ENCODE measurements at places on chromosomes 13 and 19. TPM values are rescaled to one million over a fixed set of nuclear protein-coding genes. Genes with fewer than 3 reads are reported as not detected.

DNA sequence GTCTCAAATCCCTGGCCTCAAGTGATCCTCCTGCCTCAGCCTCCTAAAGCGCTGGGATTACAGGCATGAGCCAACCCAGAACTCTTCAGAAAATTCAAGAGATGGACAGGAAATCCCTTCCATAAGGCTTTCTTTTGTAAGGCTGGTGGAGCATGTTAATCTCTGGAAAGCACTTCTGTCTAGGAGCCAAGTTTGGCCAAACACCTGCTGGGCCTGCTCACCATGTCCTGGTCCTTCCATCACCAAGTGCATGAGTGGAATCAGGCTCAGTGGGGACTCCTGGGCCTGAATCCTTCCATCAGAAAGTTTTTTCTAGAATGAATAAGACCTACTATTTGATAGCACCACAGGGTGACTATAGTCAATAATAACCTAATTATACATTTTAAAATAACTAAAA lies 148.0 kb downstream of the DCLK1 start:
- DNase-seq = no peak

Gene CDC42EP5
- not detected for total RNA-seq

Gene C1QTNF9
- not detected for total RNA-seq

DNA sequence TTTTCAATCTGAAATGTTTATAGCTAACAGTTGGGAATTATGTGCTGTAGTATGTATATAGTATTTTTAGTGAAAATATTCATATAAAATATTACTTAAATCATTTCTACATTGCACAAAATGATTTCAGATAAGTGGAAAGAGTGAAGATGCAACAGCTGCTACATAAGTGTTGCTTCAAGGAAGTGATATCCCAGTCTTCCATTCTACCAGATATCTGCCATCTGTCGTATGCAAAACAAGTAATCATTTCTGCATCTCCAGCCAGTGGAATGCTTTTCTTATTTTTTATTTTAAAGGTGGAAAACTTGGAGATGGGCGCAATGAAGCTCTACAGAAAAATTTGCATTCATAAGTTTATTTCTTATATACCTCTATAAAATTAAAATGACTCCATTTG lies 152.5 kb upstream of the MAB21L1 start:
- no peak for DNase-seq

Gene METTL21C
- total RNA-seq = not detected

DNA sequence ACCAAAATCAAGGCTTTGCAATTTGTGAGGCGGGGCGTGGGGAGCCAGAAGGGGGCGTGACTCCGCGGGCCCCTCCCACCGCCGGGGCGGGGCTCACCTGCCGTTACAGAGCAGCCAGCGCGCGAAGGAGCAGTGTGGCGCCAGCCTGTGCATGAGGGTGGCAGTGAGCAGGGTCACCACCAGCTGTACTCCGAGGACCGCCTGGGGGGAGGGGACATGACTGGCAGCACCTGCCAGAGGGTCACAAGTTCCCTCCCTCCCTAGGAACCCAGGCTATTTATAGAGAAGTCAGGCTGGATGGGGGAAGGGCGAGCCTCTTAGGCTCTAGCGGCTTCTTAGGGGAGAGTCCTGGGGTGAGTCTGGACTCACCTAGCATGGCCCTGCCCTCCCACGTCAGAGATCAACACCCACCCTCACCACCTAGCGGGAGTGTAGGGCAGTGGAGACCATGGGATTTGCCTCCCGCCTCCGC lies 3.6 kb downstream of the TMEM161A start:
- no peak for DNase-seq

- no peak for DNase-seq
These were observed 413.7 kb downstream of the DCT start for GRCh38 chr13:94065741-94066140.

Gene TUBA3C
- not detected for total RNA-seq

Gene ZNF728
- total RNA-seq = not detected

DNA sequence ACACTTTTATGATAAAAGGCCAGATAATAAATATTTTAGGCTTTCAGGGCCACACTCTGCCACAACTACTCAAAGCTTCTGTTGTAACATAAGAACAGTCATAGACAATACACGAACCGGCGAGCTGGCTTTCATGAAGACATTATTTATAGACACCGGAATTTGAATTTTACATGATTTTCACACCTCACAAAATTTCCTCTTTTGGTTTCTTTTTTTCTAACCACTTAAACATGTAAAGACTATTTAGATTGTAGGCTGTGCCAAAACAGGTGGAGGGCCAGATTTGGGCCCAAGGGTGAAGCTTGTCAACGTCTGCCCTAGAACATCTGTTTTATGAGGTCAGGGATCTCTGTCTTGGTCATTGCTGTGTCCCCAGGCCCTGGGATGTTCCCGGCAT lies 29.7 kb upstream of the FXYD3 start:
- no peak for DNase-seq

Gene TMEM150B
- 2.0 TPM for total RNA-seq

Gene PEAK3
- 0.70 TPM for total RNA-seq

- no peak for DNase-seq
These were observed 16.0 kb downstream of the KCNC3 start for GRCh38 chr19:50312967-50313811.

GRCh38 chr13:37138169-37138568 lies 32.7 kb upstream of the CSNK1A1L start:
- no peak for DNase-seq

Gene TMEM238
- total RNA-seq = 19.2 TPM

Gene PTPRS
- not detected for total RNA-seq

GRCh38 chr19:44282846-44283245 lies 22.0 kb downstream of the ZNF235 start:
- DNase-seq = no peak

GRCh38 chr13:54709546-54709945 lies 1680.9 kb downstream of the OLFM4 start:
- no peak for DNase-seq

- DNase-seq = no peak
These were observed 23.5 kb downstream of the MTUS2 start for GRCh38 chr13:28843639-28844038.

DNA sequence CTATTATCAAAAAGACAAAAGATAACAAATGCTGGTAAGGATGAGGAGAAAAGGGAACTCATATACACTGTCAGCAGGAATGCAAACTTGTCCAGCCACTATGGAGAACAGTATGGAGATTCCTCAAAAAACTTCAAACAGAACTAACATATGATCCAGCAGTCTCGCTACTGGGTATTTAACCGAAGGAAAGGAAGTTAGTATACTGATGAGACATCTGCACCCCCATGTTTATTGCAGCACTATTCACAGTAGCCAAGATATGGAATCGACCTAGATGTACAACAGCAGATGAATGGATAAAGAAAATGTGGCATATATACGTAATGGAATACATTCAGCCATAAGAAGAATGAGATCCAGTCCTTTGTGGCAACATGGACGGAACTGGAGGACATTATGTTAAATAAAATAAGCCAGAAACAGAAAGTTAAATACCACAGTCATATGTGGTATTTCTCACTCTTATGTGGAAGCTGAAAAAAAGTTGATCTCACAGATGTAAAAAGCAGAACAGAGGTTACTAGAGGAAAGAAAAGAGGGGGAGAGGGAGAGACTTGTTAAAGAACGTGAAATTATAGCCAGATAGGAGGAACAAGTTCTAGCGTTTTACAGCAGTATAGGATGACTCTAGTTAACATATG lies 83.2 kb downstream of the RUBCNL start:
- no peak for DNase-seq

Gene PRDX2
- total RNA-seq = 234 TPM

GRCh38 chr13:44191504-44192171 lies 182.0 kb upstream of the SERP2 start:
- DNase-seq = peak; percentile 30

Gene OR7A5
- not detected for total RNA-seq

- DNase-seq = no peak
These were observed 265.9 kb downstream of the TBC1D4 start for GRCh38 chr13:75216038-75216437.

GRCh38 chr19:17091758-17092333 lies 16.3 kb downstream of the MYO9B start:
- no peak for DNase-seq

Gene PGPEP1
- 44.0 TPM for total RNA-seq

Gene NRTN
- 0.20 TPM for total RNA-seq

- DNase-seq = no peak
These were observed 36.7 kb downstream of the DCLK1 start for GRCh38 chr13:36094478-36094877.

Gene UBE2S
- total RNA-seq = 284 TPM

GRCh38 chr13:52377898-52378297 lies 28.1 kb downstream of the THSD1 start:
- DNase-seq = no peak

DNA sequence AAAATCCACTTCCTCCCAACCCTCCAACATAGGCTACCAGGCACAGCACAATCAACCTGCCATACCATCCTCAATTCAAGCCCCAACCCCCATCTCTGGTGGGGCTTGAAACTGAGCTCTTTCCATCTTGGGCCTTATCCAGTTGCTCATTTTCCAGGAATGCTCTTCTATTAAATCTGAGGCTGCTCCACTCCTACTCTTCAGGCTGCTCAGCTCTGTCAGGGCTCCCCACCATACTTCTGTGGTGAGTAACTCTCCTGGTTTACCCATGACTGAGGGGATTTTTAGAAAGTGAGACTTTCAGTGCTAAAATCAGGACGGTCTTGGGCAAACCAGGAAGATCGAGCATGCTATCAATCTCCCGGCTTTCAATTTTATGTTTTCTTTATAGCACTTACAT lies 512.8 kb downstream of the LMO7 start:
- no peak for DNase-seq

DNA sequence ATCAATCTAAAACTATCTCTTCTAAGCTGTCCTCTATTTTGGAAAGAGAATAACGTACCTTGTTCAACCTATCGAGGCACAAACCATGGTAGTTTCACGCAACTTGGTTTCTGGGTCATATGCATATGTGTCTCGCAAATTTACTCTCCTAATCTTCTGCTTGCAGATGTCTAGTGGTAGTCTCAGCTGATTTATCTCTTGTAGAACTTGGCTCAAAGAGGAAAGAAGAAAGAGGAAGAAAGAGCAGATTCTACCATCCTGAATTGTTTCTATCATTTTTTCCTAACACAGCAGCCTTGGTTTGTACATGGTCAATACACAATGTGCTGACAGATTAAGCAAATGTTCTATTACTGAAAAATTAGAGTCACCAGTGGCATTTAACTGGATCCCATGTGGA lies 282.3 kb downstream of the SPRY2 start:
- no peak for DNase-seq
